ENCODE measurements at places on chromosomes 5 and 9.

DNA sequence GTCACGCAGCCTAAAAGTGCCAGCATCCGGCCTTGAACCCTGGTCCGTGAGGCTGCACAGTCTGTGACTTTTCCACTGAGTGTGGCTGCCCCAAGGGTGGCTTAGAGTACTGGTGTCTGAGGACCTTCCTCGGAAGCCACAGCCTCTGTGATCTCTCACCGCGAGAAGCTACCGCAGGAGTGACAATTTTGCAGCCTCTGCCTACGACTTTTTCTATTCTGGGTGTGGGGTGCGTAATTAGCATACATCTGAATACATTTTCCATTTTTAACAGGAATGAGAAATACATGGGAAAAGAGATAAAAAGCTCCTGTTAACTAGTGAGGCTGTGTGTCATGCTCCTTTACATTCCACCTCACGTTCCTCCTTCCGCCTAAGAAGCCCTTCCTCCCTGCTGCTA, 48.3 kb upstream of the HRH2 start:
- DNase-seq: no peak

DNA sequence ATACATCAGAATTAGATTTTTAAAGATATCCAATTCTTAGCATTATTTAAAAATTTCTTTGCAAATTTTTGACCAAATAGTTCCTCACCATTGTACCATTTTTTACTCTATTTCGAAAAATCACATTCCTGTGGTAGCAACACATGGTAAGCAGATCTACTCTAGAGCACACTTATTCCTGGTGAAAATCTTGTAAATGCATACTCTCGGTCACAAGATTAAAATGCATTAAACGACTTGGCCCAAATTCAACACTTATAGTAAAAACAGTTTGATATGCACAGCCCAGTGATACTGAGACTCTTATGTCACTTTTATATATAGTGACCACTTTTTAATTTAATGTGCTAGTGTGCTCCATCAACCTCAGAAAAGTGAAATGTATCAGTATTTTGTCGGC, 208.8 kb upstream of the TARS1 start:
- no peak for DNase-seq

DNA sequence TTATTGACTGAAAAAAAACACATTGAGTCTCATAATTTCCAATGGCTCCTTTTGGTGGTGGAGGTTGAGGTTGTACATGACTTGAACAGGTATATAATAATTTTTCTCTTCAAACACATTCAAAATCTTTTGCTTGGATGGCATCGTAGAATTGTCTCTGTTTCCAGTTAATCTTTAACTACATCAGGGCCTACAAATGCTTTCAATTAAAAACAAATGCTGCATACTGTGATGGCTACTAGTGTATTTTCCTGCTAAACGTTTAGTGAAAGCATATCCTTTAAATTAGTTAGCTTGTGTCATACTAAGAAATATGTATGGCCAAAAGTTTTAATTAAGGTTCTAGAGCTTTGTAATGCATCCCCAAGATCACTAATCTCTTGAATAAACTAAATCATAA, 313.8 kb downstream of the SLF1 start:
- no peak for DNase-seq

- no peak for DNase-seq
Measured at GRCh38 chr9:4750023-4750673, 9.1 kb upstream of the AK3 start.

DNA sequence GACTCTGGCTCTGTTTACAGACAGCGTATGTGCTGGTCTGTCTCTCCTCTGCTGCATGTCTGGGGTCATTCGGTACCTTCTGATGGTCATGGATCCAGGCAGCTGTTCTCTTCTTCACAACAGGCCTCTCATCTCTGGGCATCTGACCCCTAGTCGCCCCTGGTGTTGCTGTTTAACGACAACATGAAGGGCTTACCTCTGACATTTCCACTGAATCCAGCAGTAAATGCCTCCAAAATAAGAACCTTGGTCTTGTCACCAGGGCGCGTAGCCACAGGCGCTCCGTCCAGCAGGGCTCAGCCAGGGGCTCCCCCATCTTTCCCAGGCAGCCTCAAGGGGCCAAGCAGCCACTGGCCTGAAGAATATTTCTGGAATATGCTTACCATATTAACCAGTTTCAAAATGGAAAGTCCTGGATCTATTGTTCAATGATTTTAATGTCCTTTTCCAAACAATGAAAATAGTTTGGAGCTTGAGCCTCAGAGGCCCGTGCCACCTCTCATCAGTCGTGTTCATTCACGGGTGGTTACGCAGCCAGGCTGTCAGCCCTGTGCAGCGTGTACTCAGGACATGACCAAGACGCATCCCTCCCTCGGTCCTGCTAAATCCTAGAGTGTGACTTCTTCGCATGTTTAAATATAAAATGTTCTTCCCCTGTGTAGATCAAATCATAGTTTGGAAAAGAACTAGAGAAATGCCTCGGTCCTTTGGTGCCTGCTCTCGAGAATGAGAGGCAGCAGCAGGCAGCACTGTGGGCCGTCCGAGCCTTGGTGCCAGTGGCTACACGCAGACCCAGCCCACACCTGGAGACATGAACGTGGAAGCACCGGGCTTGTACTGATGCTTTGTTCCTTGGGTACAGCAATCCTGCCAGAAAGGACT, 30.1 kb upstream of the LRRC14B start:
- DNase-seq: no peak

DNA sequence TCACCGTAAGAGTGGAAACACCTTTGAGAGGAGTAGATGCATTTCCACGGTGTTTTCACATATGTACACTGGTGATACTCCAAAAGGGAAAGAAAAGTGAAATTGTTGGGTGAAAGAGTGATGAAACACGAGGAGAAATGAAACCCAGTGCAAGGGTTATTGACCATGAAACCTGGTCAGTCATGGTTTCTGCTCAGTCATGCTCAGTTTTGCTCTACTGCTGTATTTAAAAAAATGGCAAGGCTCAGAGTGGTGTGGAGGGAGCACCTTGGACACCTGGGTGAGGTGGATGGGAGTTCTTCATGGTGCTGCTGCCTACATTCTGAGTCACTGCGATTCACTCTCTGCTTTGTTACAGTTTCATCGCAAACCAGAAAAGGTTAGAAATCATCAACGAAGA, 32.3 kb downstream of the NTRK2 start:
- no peak for DNase-seq

GRCh38 chr5:95610546-95610945, 9.3 kb upstream of the GPR150 start:
- no peak for DNase-seq

- no peak for DNase-seq
Measured at GRCh38 chr5:10278658-10279279, 28.7 kb downstream of the CCT5 start.

DNA sequence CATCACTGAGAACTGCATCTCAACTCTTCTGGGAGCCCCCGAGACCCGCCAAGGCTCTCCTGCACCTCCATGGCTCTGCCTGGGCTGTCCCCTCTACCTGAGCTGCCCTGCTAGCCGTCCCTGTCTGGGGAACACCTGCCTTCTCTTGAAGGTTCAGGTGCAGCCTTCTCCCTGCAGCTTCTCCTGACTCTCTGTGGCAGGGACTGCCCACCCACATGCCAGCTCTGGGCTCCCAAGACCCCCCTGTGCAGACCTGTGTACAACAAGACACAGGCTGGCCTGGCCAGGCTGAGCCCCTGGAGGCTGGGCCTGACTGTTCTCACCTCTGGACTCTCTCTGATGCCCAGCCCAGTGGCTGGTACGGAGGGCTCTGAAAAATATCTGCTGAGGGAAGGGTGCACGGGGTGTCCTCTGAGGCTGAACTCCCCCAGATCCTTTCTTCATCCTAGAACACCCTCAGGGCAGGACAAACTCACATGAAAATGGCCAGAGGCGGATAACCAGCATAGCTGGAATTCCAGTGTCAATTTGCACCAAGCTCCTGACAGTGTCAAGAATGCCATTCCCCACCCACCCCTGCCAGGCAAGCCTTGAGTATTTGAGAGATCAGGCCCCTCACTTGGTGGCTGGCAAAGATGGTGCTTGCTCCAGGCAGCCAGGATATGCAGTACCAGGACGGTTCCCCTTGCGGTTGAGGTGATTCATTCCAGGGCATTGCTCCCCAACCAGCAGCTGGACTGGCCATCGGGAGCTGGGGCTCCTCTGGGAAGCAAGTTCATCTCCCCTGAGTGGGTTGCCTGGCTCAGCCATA, 40.9 kb upstream of the SLC25A51 start:
- DNase-seq: no peak

DNA sequence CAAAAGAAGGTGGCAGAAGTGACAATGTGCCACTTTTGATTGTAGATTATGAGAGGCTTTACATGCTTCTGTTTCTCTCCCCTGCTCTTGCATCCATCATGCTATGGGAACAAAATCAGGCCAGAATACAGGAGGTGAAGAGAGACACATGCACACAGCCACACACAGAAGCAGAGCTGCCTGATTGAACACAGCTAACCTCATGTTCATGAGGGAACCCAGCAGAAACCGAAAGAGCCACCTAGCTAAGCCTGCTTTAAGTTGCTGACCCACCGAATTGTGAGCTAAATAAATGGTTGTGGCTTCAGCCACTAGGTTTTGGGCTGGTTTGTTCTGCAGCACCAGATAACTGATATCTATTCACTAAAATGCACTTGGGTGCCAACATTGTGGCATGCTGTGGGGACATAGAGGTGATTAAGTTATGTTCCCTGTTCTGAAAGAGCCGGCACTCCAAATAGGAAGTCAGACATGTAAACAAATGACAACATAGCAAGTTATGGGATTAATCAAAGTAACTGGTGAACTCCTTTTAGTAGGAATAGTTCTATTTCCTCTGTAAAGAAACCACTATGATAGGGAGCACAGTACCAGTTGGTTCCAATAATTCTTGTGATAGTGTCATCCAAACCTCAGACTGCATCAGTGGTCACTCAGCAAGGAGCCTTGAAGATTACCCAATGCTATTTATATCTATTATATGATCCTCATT, 93.6 kb upstream of the TNC start:
- no peak for DNase-seq

DNA sequence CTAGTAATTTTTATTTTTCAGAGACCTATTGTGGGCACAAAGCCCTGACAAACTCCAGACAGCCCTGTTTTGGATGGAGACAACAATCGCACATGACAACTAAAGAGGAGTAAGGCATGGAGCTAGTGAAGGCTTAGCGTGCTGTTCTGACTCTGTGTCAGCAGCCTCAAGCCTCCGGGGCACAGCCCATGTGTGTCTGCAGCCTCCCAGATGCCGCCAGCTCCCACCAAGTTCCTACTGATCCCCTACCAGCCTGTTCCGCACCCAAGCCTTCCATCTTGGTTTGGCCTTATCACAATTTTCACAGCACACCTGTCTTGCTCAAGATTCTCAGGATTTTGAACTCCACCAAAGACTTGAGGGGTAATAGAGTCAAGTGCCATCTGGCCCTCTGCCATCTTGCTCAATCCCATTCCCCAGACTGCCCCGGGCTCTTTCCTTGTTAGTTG, 70.3 kb upstream of the SH3PXD2B start:
- DNase-seq: no peak

GRCh38 chr9:108270051-108270450, 585.7 kb downstream of the ACTL7B start:
- DNase-seq: no peak

- no peak for DNase-seq
Measured at GRCh38 chr5:9421884-9422283, 124.0 kb downstream of the SEMA5A start.

GRCh38 chr5:143515829-143516228, 112.3 kb upstream of the NR3C1 start:
- DNase-seq: no peak

- no peak for DNase-seq
Measured at GRCh38 chr5:172785429-172786088, 14.6 kb upstream of the DUSP1 start.

GRCh38 chr5:136025900-136026299, 2.9 kb upstream of the TGFBI start:
- no peak for DNase-seq

GRCh38 chr5:72799721-72800120, 16.7 kb upstream of the TNPO1 start:
- no peak for DNase-seq

All from T-helper 1 cell (primary cell).